ENCODE measurements at places on chromosomes 2 and 18. TPM values are rescaled to one million over a fixed set of nuclear protein-coding genes. Genes with fewer than 3 reads are reported as not detected.
A peak's percentile ranks its signal among the peaks of the same experiment; 100 is the strongest.

LAMA1 gene
- 0.03 TPM for total RNA-seq

PAIP2B gene
- 1.4 TPM for total RNA-seq

D2HGDH gene
- total RNA-seq: 53.0 TPM

ARHGAP15 gene
- 0.41 TPM for total RNA-seq

CHMP3 gene
- 129 TPM for total RNA-seq

OSBPL6 gene
- 2.1 TPM for total RNA-seq

DNA sequence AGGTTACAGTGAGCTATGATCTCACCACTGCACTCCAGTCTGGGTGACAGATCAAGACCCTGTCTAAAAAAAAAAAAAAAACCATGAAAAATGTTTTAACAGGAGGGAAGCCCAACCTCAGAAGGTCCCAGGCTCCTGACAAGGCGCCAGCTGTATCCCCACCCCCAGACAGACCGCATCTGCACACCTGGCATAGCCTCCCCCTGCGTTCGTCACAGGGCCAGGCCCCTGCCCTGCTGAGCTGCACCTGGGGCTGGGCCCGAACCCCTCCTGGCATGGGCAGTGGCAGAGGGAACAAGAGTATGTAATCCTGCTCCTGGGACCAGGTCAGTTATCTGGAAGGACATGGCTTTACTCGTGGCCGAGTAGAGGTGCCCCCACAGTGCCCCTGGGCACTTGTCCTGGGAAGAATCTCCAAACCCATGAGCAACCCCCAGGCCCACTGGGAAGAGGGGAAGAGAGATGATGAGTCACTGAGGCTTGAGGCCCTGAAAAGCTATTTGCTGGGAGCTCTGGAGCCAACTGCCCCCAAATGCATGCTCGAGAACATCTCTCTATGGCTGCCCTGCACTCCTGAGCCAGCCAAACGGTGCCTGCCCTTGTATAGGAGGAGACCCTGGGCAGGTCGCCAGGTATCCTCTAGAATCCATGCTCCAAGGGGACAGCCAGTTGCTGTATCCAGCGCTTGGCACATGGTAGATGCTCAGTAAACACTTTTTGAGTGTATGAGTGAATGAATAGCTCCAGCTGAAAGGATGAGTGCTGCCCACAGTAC is 265.5 kb downstream of the ATAD2B start:
- no peak for DNase-seq
- no peaks in the 10 kb centered on the region for H3K27me3 ChIP-seq
- no peak overlapping the region for H3K27ac ChIP-seq
- H3K36me3 ChIP-seq: no peaks in the 10 kb centered on the region
- H3K4me3 ChIP-seq: no peak overlapping the region

DNA sequence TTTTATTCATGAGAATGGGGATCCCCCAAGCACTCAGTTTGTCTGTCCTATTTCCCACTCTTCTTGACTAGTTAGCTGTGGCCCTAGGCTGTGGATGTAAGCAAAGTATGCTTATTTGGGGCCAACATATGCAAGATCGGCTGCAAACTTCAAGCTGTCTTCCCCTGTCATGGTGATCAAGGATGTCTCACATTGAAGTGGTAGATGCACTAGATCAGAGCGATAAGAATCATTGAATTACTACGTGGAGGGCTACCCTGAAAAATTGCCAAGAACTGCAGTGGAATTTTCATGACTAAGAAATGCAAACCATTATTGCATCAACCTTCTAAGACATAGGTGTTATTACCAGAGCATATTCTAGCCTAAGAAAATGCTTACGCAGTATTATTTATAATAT is 527.4 kb downstream of the RNF144A start:
- H3K27me3 ChIP-seq: no peaks in the 10 kb centered on the region
- H3K4me1 ChIP-seq: no peaks in the 10 kb centered on the region
- H3K36me3 ChIP-seq: no peaks in the 10 kb centered on the region

DNA sequence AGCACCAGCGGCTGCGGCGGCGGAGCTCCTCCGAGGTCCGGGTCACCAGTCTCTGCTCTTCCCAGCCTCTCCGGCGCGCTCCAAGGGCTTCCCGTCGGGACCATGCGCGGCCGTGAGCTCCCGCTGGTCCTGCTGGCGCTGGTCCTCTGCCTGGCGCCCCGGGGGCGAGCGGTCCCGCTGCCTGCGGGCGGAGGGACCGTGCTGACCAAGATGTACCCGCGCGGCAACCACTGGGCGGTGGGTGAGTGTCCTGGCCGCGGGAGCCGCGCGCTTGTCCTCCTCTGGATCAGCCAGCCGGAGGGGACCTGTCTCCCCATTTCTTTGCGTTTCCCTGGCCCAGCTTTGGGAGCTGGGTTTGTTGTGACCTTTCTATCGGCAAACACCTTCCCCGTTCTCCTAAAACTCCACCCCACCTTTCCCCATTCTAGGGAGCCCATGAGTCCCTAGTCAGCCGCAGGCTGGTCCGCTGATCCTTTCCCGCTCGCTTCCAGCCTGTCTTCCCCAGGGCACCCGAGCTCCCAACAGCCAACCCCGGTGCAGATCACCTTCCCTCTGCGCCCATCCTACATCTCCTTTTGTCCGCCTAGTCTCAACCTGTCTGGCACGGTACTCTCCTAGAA is 316 bp downstream of the GRP start:
- H3K36me3 ChIP-seq: no peaks in the 10 kb centered on the region
- peaks cover 4% of the 10 kb centered on the region for H3K27me3 ChIP-seq
- H3K4me1 ChIP-seq: no peaks in the 10 kb centered on the region
- H3K4me3 ChIP-seq: no peak overlapping the region
- DNase-seq: no peak

DNA sequence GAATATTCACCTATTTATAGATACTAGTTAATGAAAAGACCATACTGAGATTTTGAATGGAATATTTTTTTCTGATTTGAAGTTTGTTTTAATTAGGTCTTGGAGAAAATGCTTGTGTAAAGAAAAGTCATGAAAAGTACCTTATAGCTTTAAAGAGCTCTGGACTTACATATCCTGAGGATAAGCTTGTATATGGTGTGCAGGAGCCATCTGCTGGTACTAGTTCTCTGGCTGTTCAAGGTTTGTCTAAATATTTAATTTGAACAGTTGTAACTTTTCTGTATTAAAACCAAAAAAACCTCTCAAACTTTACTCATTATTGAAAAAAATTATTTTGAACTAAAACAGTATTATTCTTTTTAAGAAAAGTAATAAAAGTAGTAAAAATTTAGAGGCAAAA is 50.1 kb downstream of the UBR3 start:
- H3K36me3 ChIP-seq: no peaks in the 10 kb centered on the region
- no peaks in the 10 kb centered on the region for H3K27me3 ChIP-seq
- no peak overlapping the region for H3K27ac ChIP-seq

AMER3 gene
- total RNA-seq: not detected

TMEM169 gene
- total RNA-seq: 0.74 TPM

PLGLB2 gene
- total RNA-seq: not detected

DNA sequence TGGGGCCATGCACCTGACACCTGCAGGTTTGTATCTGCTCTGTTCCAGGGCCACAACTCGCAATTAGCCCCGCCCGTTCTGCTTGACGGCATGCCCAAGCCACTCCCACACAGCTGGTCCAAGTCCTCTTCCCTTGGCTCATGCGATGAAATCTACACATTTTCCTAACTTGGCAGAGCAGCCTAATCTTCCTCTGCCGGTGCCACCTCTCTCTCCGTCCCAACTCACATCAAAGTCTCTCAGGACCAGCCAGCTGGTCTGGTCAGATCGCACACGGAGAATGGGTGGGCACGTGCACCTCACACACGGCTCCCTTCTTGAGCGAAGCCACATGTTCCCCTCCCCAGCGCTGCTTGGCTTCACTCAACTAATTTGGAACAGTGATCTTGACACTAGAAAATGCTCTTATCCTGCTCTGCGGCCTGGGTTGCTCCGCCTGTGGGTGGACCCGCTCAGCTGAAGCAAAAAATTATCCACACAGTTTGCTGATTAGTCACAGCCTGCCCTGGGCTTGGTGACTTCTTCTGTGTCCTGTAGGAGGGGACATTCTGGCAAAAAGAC is 176.7 kb downstream of the NRP2 start:
- H3K36me3 ChIP-seq: no peaks in the 10 kb centered on the region
- no peak for DNase-seq
- no peak overlapping the region for H3K4me3 ChIP-seq
- H3K27ac ChIP-seq: no peak overlapping the region
- H3K4me1 ChIP-seq: no peaks in the 10 kb centered on the region
- peaks cover 6% of the 10 kb centered on the region for H3K27me3 ChIP-seq

SLC20A1 gene
- total RNA-seq: 72.0 TPM

DNA sequence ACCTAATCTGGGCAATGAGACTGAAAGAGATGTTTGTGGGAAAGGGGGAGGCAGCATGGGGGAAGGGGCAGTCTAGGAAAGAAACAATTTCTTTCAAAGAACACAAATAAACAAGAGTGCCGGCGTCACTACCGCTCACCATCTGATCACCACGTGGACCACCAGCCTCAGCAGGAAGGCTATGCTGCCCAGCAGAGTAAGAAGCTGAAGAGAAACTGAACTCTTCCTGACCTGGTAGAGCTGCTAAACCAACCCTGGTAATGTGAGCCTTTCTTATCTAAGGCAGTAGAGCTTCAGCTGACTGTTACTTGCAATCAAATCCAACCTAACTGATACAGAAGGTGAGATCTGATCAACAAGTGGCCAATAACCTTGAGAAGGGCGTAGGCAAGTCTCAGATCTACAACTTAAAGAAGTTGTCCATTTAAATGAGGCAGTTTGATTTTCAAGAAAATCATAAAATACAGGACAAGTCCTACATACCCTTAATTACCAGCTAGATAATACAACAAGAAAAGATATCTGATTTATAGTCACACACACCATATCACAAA is 44.2 kb upstream of the SPTBN1 start:
- no peaks in the 10 kb centered on the region for H3K36me3 ChIP-seq
- no peak overlapping the region for H3K27ac ChIP-seq
- H3K4me1 ChIP-seq: no peaks in the 10 kb centered on the region
- no peaks in the 10 kb centered on the region for H3K27me3 ChIP-seq

GRCh38 chr2:127614731-127615130 is 31.2 kb upstream of the GPR17 start:
- no peak for DNase-seq
- no peak overlapping the region for H3K27ac ChIP-seq
- H3K4me1 ChIP-seq: no peaks in the 10 kb centered on the region
- H3K4me3 ChIP-seq: no peak overlapping the region

DNA sequence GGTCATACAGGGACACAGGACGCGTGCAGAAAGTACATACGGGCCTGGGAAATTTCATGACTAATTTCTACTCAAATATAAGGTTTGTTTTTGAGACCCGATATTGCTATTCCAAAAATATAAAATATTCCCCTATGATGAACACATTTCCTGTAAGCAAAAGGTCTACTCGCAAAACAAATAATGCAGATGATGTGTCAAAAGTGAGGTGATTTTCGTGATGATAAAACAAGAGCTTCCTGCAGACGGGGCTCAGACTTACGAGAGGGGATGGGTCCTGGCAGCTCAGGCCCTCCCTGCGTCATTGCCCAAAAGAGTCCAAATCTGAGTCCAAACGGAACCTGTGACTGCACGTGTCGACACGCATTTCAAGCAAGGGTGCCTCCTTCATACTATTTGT is 62.7 kb downstream of the MBP start:
- H3K27ac ChIP-seq: peak overlapping the region; percentile 81
- no peak for DNase-seq
- peaks cover 88% of the 10 kb centered on the region for H3K4me1 ChIP-seq
- no peaks in the 10 kb centered on the region for H3K27me3 ChIP-seq
- no peak overlapping the region for H3K4me3 ChIP-seq
- no peaks in the 10 kb centered on the region for H3K36me3 ChIP-seq

B4GALT6 gene
- 36.3 TPM for total RNA-seq

DNA sequence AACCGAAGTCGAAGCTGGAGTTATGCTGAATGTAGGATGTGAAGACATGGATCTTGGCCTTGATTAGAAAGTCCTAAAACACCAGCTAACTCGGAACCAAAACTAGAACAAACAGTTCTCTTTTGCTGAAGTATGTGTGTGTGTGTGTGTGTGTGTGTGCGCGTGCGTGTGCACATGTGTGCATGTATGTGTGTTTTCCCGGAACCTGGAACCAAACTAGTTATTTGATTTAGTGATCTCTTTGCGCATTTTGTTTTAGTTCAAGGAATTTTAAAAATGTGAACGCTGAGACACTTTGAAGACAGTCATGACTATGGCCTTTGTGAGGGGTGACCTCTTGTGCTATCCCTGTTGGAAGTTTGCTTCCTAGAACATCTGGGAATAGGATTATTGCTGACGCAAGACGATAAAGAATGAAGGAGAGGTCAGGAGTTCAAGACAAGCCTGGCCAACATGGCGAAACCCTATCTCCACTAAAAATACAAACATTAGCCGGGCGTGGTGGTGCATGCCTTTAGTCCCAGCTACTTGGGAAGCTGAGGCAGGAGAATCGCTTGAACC is 23.8 kb downstream of the FHL2 start:
- no peak overlapping the region for H3K4me3 ChIP-seq
- H3K4me1 ChIP-seq: peaks cover 99% of the 10 kb centered on the region
- H3K27ac ChIP-seq: peak overlapping the region; percentile 100
- H3K36me3 ChIP-seq: peaks cover 25% of the 10 kb centered on the region
- no peaks in the 10 kb centered on the region for H3K27me3 ChIP-seq

SULT1C4 gene
- not detected for total RNA-seq

GPR45 gene
- total RNA-seq: not detected

GRCh38 chr18:26708806-26709716 is 156.4 kb downstream of the AQP4 start:
- no peak overlapping the region for H3K27ac ChIP-seq
- H3K4me3 ChIP-seq: no peak overlapping the region
- H3K36me3 ChIP-seq: no peaks in the 10 kb centered on the region
- no peaks in the 10 kb centered on the region for H3K4me1 ChIP-seq
- no peak for DNase-seq

DCC gene
- not detected for total RNA-seq

GRCh38 chr2:185796758-185797157 is 58.2 kb downstream of the FSIP2 start:
- DNase-seq: no peak
- H3K36me3 ChIP-seq: no peaks in the 10 kb centered on the region
- no peak overlapping the region for H3K4me3 ChIP-seq

GCG gene
- total RNA-seq: 0.31 TPM

ABCB11 gene
- total RNA-seq: 0.05 TPM

DNA sequence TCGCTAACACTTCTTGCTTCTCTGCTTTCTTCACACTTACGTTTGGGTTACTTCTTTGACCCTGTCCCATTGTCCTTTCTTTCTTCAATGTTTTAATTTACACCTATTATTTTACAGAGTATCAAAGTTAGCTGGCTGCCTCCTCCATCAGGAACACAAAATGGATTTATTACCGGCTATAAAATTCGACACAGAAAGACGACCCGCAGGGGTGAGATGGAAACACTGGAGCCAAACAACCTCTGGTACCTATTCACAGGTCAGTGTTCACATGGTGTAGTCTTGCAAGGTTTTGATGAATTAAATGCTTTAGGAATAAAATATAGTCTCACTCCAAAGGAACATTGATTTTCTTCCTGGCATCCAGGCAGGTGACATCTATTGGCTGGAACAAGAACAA is 919.0 kb downstream of the MBD2 start:
- no peak overlapping the region for H3K27ac ChIP-seq
- H3K36me3 ChIP-seq: no peaks in the 10 kb centered on the region
- no peaks in the 10 kb centered on the region for H3K27me3 ChIP-seq
- H3K4me1 ChIP-seq: no peaks in the 10 kb centered on the region
- H3K4me3 ChIP-seq: no peak overlapping the region

DNA sequence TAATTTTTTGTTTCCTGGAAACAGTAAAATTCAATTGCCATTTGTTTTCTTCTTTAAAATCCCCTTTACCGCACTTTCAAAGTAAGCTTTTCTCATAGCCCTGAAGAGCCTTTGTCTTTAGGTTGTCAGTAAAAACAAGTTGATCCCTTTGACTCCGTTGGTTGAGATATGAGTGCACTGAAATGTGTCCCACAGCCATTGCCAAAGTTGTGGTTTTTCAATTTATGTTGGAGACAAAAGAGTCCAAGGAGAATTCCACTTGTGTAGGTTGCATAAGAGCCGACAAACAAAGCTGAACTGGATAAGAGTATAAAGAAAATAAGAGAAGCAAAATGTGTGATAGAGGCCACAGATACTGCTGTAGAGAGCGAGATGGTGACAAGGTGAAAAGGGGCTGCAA is 26.1 kb upstream of the HNMT start:
- H3K27ac ChIP-seq: no peak overlapping the region
- no peaks in the 10 kb centered on the region for H3K36me3 ChIP-seq
